Osteoblast (primary cell): ENCODE measurements at places on chromosomes 4 and X. TPM values are rescaled to one million over a fixed set of nuclear protein-coding genes. Genes with fewer than 3 reads are reported as not detected.

The DCAF4L1 gene
- under 0.01 TPM in 2 replicates for total RNA-seq

GRCh38 chrX:81537723-81538122, 335.8 kb downstream of the SH3BGRL start:
- H3K4me1 ChIP-seq = no peaks in the 10 kb centered on the region
- H3K4me3 ChIP-seq = no peak overlapping the region
- H3K27me3 ChIP-seq = no peaks in the 10 kb centered on the region
- DNase-seq = no peak
- H3K27ac ChIP-seq = no peak overlapping the region

The ZNF711 gene
- total RNA-seq = 1.4 and 1.5 TPM in 2 replicates

DNA sequence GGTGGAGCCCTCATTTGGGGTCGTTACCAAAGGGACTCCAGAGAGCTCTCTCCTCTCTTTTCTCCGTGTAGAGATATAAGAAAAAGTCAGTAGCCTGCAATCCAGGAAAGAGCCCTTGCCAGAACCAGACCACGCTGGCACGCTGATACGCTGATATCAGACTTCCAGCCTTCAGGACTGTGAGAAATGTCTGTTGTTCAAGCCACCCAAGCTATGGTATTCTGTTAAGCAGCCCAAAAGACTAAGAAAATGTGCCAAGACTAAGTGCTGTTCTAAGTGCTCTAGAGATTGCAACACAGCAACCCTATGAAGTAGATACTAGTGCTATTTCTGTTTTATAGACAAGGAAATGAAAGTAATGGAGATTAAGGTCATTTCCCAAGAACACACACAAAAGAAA, 205.7 kb downstream of the CAMK2D start:
- H3K4me3 ChIP-seq = no peak overlapping the region
- H3K27ac ChIP-seq = no peak overlapping the region
- H3K27me3 ChIP-seq = no peaks in the 10 kb centered on the region
- no peak for DNase-seq

- no peak overlapping the region for H3K27ac ChIP-seq
- no peak overlapping the region for H3K4me3 ChIP-seq
- H3K36me3 ChIP-seq = no peaks in the 10 kb centered on the region
- no peaks in the 10 kb centered on the region for H3K4me1 ChIP-seq
- no peak for DNase-seq
Observed at GRCh38 chr4:90118527-90119195, 8.5 kb upstream of the CCSER1 start.

DNA sequence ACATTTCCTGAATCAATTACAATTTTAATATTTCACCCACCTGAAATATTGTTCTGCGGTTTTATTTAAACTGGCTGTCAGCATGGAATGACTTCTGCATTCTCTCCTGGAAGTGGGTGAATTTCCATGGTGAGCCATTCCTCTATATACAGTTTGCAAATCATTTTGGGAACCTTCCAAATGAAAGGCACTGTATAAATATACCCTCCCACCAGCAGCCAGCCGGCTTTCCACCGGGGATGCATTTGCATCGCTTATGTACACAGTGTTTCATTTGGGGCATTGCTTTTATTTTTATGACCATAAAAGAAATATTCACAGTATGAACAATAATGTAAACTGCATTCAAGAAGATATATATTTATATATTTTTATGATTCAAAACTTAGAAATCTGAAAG, 4.7 kb upstream of the IL1RAPL1 start:
- no peak overlapping the region for H3K4me3 ChIP-seq
- H3K27ac ChIP-seq = no peak overlapping the region
- H3K27me3 ChIP-seq = no peaks in the 10 kb centered on the region
- no peaks in the 10 kb centered on the region for H3K4me1 ChIP-seq

DNA sequence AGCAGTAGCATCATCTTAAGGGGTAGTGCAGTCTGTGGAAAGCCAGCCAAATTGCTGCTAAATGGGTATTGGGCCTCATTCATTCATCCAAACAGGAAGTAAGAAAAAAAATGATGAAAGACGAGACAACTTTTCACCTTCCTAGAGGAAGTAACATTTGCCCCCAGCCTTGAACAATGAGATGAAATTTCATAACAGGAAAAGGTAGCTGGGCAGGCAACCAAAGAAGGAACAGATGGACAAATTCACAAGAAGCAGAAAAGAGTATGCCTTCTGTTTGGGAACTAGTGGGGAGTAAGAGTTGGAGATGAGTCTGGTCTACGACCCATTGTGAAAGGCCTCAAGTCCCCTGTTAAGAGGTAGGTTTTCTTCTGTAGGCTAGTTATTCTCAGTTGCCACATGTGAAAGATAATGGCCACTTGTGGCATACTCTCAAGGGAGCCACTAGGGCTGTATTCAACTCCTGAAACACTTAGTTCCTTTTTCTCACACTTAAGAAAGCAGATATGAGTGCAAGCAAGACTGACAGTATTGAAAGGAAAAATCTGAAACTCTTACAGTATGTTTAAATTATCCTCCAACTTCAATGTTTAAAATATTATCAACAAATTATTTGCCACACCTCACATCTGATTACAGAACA, 190.4 kb downstream of the AR start:
- no peaks in the 10 kb centered on the region for H3K27me3 ChIP-seq
- no peak overlapping the region for H3K27ac ChIP-seq
- no peak for DNase-seq
- no peak overlapping the region for H3K4me3 ChIP-seq
- H3K4me1 ChIP-seq = no peaks in the 10 kb centered on the region
- H3K36me3 ChIP-seq = no peaks in the 10 kb centered on the region

DNA sequence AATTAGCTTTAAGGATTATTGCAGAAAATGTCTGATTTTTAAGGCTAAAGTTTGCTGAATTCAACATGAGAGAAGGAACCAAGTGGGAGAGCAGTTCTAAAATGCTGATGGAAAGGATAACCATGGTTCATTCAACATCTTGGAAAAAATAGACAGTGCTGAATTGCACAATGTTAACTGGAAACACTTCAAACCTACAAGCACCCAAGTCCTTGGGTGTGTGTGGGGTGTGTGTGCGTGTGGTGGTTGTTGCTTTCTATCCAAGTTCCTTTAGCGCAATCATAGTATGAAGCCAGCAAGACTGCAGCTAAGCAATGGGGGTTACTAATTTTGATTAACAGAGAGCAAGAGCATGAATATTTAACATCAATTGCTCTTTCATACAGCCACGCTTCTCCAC, 29.3 kb upstream of the SCOC start:
- no peak overlapping the region for H3K27ac ChIP-seq
- peaks cover 11% of the 10 kb centered on the region for H3K27me3 ChIP-seq
- no peaks in the 10 kb centered on the region for H3K4me1 ChIP-seq

GRCh38 chrX:127037159-127037558, 217.6 kb downstream of the PRR32 start:
- no peak overlapping the region for H3K4me3 ChIP-seq
- no peaks in the 10 kb centered on the region for H3K27me3 ChIP-seq
- no peaks in the 10 kb centered on the region for H3K4me1 ChIP-seq
